ENCODE measurements at places on chromosomes 4 and X. TPM values are rescaled to one million over a fixed set of nuclear protein-coding genes. Genes with fewer than 3 reads are reported as not detected.

GRCh38 chr4:171794528-171794927 lies 18.7 kb upstream of the GALNTL6 start:
- no peak for DNase-seq

GRCh38 chr4:961351-962230 lies 11.8 kb downstream of the DGKQ start:
- DNase-seq = no peak

DNA sequence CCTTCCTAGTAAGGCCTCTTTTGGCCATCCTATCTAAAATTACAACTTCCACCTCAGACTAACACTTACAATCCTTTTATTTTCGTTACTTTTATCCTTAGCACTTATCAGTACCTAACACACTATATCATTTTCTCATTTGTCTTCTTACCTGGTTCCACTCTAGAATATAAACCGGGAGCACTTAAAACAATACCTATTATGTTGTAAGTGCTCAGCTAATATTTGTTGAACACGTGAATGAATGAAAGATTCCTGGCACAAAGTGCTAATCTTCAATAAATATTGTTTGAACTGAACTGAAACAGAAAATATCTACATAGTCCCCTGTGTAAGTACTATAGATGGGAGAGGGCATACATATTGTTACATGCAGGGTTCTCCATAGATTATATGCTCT lies 14.4 kb downstream of the MGARP start:
- DNase-seq = no peak

DNA sequence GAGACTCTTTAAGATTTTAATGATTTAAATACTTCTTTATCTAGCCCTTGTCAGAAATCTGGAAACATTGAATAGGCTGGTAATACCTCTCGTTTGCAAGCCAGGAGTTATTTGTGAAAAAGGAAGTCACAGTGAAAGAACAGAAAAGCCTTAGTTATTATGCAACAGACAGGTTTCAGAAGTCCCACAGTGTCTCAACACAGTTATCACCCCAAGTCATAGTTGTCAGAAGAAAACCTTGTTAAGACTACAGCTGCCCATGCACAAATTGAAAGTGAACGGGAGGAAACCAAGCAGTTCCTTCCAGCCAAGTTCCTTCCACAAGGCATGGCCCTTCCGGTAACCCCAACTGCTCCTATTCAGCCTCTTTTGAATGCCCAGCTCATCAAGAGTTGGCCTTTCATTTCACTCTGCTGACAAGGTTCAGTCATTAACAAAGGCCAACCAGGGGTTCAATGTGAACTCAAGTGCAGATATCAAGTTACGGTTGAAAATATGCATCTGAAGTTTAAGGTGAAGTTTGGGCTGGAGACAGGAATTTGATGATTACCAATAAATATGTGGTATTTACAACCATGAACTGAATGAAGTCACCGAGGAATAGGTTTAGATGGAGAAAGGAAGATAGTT lies 15.6 kb downstream of the ALPK1 start:
- DNase-seq = no peak

- DNase-seq = peak; percentile 45
Observed at GRCh38 chr4:40525752-40526598, 103.7 kb downstream of the RBM47 start.

- DNase-seq = no peak
Observed at GRCh38 chr4:147837435-147837834, 105.5 kb downstream of the ARHGAP10 start.

DNA sequence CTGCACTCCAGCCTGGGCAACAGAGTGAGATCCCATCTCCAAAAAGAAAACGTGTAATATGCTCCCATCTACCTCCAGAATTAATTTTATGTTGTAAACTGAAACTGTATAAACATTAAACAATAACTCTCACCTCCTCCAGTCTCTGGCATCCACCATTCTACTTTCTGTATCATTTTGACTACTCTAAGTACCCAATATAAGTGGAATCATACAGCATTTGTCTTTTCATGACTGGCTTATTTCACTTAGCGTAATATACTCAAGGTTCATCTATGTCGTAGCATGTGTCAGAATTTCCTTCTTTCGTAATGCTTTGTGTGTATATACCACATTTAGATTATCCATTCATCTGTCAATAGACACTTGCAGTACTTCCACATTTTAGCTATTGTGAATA lies 20.6 kb downstream of the F8 start:
- DNase-seq = no peak

RAB28 gene
- 13.6 TPM for polyA plus RNA-seq

- no peak for DNase-seq
Observed at GRCh38 chr4:98363431-98363830, 102.2 kb downstream of the RAP1GDS1 start.

DNA sequence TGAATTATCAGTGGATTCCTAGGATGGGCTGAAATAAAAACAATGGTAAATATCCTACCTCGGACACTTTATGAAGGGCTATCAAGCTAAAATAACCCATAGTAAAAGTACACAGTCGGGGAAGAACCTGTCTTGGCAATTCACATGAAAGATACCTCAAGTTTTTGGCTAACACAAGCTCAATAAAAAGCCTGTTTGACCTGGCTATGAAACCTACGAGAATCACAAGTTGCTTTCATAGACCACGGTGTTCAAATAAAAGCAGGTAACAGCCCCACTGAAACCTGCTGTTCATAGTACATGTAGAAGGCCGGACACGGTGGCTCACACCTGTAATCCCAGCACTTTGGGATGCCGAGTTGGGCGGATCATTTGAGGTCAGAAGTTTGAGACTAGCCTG lies 12.3 kb downstream of the RLIM start:
- no peak for DNase-seq

DNA sequence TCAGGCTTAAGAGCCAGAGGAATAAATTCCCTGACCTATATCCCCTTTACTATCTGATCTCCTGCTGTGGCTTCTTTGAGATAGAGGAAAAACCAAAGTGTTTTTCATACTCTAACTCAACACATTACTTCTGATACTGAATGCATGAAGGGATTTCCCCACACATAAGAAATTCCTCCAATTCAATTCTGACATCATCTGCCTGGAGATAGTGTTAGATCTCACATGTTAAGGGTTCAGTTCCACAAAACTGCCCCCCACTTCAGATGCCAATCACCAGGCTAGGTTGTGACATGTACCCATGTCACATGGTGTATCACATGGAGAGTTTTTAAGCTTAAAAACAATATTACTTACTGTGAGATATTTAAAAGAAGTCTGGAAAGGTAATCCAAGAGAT lies 46.8 kb downstream of the GSTCD start:
- no peak for DNase-seq

GRCh38 chr4:39255266-39255665 lies 72.9 kb downstream of the WDR19 start:
- no peak for DNase-seq

SMIM10L2A gene
- 0.04 TPM for polyA plus RNA-seq

- DNase-seq = no peak
Observed at GRCh38 chr4:113312529-113312928, 263.1 kb downstream of the ANK2 start.

GRCh38 chr4:165519591-165519990 lies 140.8 kb downstream of the CPE start:
- no peak for DNase-seq

LRCH2 gene
- 6.1 TPM for polyA plus RNA-seq

- DNase-seq = no peak
Observed at GRCh38 chrX:133610056-133610455, 194.8 kb upstream of the GPC4 start.

GLRA3 gene
- polyA plus RNA-seq = not detected

- DNase-seq = no peak
Observed at GRCh38 chrX:48956728-48957414, 536 bp downstream of the OTUD5 start.

ADGRG2 gene
- 0.04 TPM for polyA plus RNA-seq

DNA sequence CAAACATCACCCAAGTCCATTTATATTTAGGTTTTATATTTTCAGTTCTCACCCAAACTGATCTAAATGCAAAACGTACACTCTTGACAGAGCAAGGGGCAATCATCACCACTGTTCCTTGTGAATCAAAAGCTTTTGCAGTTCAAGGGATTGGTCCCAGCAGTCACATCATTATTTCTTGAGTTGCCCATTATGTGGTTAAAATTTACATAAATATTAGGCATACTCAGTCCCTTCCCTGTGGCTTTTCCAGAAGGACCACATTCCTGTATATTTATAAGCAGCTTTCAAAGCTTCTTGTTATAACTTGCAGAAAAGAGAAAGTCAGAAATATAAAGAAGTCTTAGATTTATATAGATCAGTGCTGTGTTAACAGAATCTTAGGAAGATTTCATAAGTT lies 224.4 kb downstream of the CLCN4 start:
- no peak for DNase-seq

DNA sequence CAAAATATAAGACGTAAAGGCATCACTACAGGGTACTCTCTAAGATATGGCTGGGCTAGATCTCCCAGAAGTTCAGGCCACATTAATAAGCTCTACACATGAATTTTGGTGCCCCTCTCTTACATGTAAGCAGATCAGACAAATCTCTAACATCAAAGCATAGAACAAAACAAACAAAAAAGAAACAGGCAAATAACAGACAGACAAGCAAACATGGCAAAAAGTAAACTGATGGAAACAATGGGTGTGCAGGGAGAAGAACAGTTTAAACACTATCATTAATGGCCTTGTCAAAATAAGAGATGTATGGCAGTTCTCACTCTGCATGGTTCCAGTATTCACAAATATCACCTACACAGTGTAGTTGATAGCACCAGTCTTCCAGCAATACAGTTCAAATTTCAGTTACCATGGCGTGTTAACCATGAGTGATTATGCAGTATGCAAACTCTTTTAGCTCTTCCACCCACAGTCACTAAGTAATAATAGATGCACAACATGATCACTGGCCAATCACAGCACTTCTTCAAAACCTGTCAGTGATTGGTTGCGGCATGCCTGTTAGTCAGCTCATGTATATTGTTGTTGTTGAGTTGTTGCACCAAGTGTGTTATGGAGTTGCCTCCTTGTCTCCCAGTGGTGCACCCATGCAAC lies 110.7 kb upstream of the TLR3 start:
- DNase-seq = no peak

DNA sequence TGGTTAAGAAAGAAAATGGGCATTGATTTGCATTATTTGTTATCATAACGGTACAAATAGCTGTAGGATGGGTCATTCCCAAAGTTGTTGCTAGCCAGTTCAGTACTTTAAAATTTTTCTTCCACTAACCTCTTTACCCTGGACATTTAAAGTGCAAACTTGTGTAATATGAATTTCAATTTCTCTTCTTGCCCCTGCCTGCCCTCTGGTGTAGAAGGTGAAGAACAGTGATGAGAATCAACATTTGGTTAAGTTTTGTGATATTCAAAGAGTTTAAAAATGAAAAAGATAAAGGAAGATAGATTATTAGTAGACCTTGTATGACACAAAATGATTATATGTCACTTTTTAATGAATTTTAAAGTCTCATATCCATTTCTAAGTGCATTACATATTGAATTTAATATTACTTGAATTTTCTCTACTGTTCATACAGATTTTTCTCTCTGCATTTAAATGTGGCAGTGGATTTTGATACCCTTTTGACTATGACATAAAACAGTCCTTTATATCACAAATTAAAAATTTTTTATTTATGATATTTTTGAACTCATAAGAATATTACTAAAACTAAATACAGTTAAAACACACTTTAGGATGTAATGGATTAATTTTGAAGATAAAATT lies 337.7 kb downstream of the BMPR1B start:
- no peak for DNase-seq

SH3RF1 gene
- 10.4 TPM for polyA plus RNA-seq

DNA sequence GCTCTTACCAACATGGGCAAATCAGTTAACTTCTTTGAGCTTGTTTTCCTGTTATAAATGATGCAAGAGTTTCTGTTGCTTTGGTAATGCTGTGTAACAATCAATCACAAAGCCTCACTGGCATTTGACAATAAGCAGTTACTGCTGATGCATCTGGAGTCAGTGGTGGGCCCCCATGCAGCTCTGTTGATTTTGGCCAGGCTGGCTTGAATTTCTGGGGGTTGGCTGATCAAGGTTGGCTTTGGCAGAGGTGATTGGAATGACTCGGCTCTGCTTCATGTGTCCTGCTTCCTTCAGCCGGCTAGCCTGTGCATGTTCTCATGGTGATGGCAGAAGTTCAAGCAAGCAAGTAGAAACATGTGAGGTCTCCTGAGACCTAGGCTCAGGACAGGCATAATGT lies 90.4 kb downstream of the PHEX start:
- peak; percentile 32 for DNase-seq

DNA sequence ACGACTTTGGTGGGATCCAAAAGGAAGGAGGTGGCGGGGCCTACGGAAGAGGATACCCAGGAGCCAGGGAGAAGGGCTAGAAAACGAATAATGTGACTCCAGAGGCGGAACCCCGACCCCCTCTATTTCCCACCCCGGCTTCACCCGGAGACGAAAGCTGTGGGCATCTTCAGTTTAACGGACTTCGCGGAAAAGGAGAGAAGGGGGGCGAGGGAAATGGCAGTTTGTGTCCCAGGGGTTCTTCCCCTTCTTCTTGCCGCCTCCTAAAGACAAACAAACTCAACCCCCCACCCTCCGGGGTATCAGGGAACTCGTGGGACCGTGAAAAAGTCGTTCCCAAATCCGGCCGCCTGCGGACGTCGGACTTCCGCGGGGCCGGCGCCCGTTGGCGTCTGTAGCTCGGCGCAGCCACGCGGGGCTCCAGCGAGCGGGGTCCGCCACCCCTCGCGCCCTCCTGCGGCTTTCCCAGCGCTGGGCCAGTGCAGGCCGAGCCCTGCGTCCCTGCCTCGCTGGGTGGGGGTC lies 3.6 kb upstream of the LEF1 start:
- DNase-seq = no peak

DNA sequence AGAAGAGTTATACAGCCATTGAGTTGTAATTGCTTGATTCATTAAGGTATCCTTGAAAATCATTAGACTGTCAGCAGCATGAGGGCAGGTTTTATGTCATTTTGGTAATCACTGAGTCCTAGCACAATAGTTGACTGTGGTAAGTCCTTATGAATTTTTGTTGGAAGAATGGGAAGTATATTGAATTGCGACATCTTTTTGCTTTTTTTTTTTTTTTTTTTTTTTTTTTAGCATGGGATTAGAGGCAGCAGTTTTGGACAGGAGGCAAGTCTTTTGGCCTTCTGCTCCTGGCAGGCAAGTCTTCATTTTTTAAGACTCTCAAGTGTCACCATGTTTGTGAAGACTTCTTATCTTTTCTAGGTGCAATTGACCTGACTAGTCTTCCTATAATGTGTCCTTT lies 29.7 kb downstream of the PRRG1 start:
- DNase-seq = no peak

Measured in AG04450 (cell line).